NCI-H510A (cell line): ENCODE measurements at places on chromosomes 11 and 22.

DNA sequence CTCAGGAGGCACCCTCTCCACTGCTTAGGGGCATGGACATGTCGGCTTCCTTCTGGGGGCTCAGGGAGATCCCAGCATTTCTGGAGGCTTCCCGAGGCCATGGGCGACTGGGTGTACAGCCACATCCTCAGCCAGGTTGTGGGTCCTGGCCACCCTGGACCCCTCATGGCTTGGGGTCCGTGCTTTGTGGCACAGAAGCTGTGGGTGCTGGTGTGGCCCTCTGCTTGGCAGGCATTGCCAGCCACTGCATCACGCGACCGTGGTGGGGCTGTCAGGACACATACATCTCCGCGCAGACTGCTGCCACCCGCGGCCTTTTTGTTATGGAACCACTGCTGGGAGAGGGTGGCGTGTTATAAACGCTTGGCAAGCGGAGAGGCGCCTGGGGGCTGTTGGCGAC is 1174.9 kb downstream of the BRD1 start:
- DNase-seq = no peak

GRCh38 chr11:22133776-22134175 is 59.1 kb upstream of the ANO5 start:
- DNase-seq = no peak

DNA sequence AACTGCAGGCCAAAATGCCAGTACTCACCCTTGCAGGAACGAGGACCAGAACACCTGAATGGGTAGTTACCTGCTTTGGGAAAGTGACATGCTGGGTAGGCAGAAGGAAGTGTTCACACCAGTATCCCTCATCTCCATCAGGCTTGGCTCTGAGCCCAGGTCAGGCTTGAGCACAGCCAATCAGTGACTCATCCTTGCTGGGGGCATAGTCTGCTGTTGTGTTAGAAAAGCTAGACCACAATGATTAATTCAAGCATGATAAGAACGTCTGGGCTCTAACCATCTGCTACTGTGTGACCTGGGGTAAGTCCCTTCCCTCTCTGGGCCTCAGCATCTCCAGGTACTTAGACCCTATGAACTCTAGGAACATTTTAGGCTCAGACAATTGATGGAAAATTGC is 450.4 kb downstream of the MIAT start:
- DNase-seq = peak; percentile 59

GRCh38 chr11:114053406-114053805 is 6.1 kb upstream of the ZBTB16 start:
- no peak for DNase-seq

GRCh38 chr11:11178671-11179638 is 174.1 kb downstream of the CSNK2A3 start:
- DNase-seq = no peak

DNA sequence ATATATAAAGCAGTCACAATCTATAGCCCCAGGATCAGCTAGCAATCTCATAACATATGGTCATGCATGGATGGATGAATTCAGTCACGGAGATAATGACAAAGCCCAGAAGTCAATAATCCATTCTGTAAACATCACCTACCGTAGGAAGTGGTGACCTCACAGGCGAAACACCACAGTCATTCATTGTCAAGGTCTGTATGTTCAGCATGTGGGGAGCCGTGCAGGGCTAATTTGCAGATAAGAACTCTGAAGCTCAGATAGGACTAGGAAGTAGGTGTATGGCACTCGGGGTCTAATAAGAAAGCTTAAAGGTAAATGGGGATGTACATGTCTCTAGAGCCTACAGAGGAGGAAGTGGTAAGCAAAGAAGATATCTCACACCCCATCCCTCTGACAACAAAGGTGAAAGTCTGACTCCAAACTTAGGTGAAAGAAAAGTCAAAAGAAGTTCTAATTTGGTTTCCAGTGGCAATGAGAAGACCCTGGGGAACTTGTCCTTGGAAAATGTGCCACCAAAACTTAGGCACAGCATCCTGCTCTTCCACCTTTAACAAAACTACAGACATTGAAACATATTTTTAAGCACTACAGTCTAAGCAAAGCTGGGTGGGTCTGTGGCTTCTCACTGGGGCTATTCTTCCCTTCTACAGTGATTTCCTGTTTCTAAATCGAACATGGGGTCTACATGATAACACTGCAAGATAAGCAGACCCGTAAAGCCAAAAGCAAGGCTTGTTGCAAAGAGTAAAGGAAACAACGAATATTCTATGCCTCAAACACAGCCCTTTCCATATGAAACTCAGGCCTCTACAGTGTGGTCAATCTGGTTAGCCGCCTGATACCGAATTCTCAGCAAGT is 5.2 kb downstream of the CRTAM start:
- DNase-seq = no peak

- DNase-seq = no peak
Observed at GRCh38 chr22:17890245-17890671, 116.0 kb upstream of the BID start.

GRCh38 chr22:29442976-29443375 is 4.6 kb downstream of the RFPL1 start:
- DNase-seq = no peak

- DNase-seq = no peak
Observed at GRCh38 chr11:95595541-95595940, 194.0 kb downstream of the FAM76B start.

- DNase-seq = no peak
Observed at GRCh38 chr11:4375431-4376140, 7.4 kb upstream of the OR52B4 start.

DNA sequence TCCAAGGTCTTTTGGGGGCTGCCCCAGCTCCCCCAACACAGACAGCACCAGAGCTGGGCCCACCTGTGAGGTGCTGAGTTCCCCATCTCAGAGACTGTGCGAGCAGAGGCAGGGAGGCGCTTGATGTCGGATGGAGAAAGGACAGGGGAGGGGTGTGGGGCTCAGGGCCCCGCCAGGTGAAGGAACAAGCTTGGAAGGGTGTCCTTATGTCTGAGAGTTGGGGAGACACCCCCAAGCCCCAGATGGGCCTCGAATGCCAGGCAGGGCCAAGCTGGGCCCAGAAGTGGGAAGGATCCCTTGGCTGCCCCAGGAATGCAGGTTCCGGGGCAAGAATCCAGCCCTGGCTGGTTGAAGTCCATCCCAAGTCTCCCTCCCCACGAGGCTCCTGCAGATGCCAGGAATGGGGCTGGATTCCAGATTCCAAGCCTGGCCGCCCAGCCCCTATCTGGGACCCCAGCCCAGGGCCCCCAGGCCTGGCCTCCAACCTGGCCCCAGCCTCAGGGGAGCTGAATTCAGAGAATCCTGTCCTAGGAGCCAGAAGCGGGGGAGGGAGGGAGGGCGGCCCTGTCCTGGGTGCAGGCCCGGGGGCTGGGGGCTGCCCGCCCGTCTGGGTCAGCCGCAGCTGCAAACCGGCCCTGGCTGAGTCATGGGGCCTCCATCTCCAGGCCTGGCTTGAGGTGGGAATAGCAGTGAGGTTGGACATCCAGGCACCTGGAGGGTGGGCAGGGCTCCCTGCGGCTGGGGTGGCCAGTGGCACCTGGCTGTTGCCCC is 50.9 kb downstream of the CDKN1C start:
- DNase-seq = no peak

DNA sequence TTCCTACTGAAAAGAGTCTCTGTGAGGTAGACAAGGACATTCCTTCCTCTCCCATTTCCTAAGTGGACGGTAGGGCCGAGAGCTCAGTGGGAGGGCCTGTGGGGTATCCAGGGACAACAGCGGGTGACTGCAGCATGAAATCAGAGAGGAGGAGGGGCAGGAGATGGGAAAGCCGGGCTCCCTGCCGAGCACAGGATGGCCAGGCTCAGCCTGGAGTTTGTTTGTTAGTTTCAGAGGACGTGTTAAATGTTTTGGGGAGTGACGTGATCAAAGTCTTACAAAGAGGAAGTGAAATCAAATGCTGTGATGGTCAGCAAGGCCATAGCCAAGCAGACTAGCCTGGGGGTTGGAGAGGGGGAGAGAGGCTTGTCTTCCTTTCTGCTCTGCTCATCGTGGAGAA is 152.7 kb downstream of the ADAMTS15 start:
- no peak for DNase-seq

- DNase-seq = peak; percentile 8
Observed at GRCh38 chr11:75240311-75241035, at the start of gene TPBGL. TPBGL (plus strand) TSS chr11:75240774; CDS start chr11:75241050, 276 bp downstream.

DNA sequence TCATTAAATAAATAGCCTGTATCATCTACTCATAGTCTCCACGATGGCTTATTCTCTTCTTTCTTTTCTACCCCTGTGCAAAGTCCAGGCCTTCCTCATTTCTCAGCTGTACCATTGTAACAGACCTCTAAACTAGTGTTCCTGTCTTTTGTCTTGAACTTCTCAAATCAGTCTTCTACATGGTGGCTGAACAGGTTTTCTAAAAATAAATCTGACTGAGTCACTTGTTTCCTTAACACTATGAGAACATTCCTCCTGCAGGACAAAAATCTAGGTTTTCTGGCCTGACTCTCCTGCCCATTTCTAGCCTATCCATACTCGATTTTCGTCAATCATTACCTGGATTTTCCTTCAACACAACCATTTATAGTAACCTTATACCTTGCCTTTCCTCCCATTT is 1080.8 kb upstream of the TENM4 start:
- no peak for DNase-seq

DNA sequence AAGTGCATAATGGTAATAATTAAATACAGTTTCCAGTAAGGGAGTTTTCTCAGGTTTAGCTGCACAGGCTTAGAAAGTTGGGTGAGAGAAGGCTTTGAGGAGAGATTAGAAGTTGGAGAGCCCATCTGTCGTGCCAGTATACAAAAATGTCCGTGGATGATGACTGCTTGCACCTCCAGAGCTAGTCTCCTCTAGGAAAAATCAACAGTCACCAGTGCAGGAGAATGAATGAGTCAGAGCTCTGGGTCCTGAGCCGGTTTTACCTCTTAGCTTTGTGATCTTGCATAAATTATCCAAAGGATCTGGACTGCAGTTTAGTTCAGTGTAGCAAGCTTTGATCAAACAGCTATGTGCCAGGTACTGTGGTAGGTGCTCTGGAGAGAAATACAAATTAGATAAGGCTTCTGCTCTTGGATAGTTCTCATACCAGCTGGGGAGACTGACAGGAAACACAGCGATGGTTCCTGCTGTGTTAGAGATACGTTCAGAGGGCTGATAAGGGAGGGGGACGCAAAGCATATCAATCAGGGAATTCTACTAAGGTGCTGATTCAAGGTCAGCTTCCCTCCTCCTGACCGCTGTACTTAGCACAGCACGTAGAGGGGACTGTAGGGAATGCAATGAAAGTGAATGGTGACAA is 125.9 kb downstream of the TEAD1 start:
- DNase-seq = no peak

- DNase-seq = no peak
Observed at GRCh38 chr11:118258410-118258809, 5.7 kb downstream of the MPZL2 start.

GRCh38 chr11:10041332-10041731 is 252.7 kb downstream of the SBF2 start:
- no peak for DNase-seq
